NCI-H1417 (cell line): ENCODE measurements at places on chromosomes 3 and 15.
A peak's percentile ranks its signal among the peaks of the same experiment; 100 is the strongest.

DNA sequence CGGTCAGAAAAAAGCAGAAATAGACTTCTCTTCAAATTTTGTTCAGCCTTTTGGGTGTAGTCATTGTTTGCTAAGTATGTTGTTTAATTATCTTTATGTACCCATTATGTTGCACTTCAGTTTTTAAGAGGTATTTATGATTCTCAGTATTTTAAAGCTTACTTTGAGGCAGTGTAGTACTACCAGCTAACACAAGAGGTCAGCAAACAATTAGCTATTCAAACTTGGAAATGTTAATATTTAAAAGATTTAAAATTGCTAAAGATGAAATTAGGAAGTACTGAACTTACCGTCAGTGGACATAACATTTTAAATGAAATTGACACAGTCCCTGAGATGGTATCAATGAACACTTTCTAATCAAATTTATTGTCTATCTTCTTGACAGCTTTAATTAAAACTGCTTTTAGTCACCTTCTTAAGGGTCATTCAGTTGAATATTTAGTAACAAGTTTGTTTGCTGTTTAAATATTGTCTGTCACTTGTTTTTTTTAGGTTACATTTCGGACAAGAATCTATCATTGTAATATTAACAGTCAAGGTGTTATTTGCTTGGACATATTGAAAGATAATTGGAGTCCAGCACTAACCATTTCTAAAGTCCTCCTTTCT, 28.1 kb downstream of the NKIRAS1 start:
- no peak for DNase-seq

GRCh38 chr3:32384938-32385337, 6.7 kb upstream of the CMTM7 start:
- no peak for DNase-seq

DNA sequence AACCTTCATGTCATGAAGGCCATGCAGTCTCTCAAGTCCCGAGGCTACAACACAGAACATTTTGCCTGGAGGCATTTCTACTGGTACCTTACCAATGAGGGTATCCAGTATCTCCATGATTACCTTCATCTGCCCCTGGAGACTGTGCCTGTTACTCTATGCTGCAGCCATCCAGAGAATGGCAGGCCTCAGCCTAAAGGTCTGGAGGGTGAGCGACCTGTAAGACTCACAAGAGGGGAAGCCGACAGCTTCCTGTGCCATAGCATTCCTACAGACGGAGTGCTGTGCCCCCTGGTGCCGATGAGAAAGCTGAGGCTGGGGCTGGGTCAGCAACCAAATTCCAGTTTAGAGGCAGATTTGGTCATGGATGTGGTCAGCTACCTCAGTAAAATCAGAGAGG, 51.3 kb upstream of the CADPS start:
- DNase-seq: no peak

GRCh38 chr3:172289583-172289982, 158.7 kb downstream of the GHSR start:
- no peak for DNase-seq

DNA sequence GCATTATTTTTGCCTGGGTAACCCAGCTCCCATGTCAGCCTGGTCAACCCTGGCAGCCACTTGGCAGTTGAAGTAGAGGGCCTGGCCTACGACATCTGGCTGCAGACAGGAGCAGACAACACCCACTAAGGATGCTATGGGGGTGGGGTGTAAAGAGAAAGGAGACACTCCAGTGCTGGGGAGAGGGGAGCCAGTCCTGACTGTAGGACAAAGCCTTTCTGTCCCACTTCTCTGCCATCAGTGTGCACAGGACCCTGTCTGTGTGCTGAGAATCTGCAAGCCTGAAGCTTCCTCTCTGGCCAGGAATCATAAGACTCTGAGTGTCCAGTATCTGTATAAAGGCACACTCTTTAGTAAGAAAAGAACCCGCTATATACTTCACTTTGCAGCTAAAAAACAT, 96.3 kb upstream of the CHRM5 start:
- peak; percentile 1 for DNase-seq

GRCh38 chr3:174498638-174499037, 360.5 kb upstream of the NAALADL2 start:
- DNase-seq: no peak

- DNase-seq: no peak
Measured at GRCh38 chr15:72933976-72934375, 118.3 kb upstream of the NEO1 start.

- DNase-seq: no peak
Measured at GRCh38 chr3:81249540-81250029, 511.9 kb downstream of the GBE1 start.

DNA sequence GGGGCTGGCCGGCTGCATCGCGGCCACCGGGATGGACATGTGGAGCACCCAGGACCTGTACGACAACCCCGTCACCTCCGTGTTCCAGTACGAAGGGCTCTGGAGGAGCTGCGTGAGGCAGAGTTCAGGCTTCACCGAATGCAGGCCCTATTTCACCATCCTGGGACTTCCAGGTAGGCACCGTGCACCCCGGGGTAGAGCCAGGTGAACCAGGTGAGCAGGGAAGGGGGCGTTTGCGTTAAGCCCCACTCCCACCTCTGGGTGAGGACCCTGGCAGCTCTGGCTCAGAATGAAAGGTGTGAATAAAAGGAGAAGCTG, 267 bp downstream of the CLDN18 start:
- DNase-seq: no peak
